ENCODE measurements at places on chromosomes 2 and 18.

- DNase-seq: no peak
Measured at GRCh38 chr2:187051350-187051749, 202.4 kb upstream of the ZSWIM2 start.

GRCh38 chr18:31617031-31617717 lies 25.5 kb downstream of the TTR start:
- no peak for DNase-seq

DNA sequence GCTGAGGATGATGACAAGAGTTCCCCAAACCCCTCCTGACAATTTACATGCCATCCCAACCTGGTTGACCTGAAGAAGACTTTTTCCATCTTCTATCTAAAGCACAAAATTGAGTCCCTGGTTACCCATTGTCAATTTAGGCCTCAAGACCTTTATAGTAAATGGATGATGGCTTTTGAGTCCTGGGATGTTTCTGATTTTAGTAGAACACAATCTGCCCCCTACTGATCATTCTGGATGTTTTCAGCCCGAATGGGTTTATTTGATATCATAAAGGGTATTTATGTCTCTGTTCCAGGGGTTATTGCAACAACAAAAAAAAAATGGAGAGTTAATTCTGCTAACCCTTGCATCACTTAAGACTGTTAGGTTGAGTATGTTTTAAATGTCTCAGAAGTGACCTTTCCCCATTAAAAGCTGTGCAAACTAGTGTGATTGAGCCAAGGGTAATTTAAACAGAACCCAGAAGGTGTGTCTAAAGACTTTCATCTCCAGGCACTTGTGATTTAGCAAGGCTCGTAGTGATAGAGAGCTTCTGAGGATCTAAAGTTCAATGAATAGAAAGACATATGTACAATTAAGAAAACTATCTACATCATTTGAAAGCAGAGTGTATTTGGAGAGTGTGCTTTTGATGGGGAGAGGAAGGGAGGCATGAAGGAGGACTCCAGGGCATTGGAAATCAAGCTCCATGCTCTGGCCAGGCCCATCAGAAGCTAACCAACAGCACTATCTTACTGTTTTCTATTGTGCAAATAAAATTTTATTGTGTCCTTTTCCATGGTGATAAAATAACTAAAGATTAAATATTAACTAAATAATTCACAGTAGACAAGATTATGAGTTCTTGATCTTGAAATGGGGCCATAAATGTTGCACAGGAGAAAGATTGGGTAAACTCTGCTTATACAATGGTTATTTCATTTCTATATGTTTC lies 96.6 kb upstream of the NOSTRIN start:
- peak; percentile 53 for DNase-seq

GRCh38 chr18:51150113-51150700 lies 47.3 kb downstream of the MEX3C start:
- DNase-seq: peak; percentile 54

DNA sequence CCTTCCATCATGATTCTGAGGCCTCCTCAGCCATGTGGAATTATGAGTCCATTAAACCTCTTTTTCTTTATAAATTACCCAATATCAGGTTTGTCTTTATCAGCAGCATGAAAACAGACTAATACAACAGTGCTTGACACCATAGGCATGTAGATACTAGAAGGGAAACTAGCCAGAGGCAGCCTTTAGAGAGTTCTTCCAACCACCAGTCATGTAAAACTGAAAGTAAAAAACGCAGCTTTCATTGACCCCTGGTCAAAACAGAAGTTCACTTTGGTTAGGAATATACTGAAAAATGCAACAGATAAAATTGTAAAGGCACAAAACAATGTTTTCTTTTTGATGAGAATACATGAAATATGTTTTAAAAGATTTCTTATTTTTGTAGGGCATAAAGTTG lies 122.8 kb upstream of the L3MBTL4 start:
- no peak for DNase-seq

DNA sequence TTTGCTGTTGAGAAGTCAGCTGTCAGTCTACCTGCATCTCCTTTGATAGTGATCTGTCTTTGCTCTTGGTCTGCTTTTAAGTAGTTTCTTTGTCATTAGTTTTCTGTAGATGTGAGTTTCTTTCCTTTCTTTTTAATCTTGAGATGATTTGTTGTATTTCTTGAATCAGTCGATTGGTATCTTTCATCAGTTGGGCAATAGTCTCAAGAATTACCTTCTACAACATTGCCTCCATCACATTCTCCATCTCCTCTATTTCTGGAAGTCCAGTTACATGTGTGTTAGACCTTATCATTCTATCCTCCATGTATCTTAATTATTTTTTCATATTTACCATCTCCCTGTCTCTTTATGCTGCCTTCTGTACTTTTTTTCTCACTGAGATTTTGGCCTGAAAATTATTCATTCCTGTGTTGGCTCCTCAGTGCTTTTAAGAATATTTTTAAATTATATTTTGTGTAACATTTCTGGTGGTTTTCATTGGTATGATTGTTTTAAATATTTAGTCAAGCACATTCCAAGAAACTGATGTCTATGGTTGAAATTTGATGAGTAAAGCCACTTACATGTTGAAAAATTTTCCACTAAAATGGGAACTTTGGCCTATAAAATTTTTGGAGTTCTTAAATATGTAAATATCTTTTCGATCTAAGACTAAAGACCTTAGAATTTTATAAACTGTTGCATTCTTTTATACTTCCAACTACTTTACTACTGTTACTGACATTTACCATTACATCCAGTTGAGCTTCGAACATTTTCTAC lies 239.5 kb upstream of the MGAT5 start:
- no peak for DNase-seq

- no peak for DNase-seq
Measured at GRCh38 chr2:217847115-217847514, 155.7 kb downstream of the TNS1 start.

GRCh38 chr18:47883771-47884413 lies 46.6 kb downstream of the SMAD2 start:
- DNase-seq: peak; percentile 72
